ENCODE measurements at places on chromosomes 13 and 19.

DNA sequence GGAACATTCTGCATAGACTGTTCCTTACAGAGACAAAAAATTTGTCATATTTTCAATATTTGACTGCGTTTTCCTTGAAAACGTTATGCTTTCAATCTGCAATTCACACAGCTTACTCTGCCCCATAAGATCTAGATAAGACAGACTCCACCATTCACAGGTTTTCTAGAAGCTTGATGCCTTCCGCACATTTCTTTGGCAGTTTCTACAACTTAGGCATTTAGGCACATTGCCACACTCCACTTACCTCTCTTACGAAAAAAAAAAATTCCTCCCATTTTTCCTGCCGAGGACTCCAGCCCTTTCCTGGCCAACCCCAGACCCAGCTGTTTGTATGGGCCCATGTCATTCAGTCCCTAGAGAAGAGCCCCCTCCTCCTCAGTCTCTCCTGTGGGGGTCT, 11.2 kb downstream of the ATP12A start:
- DNase-seq: no peak

- DNase-seq: no peak
Measured at GRCh38 chr19:2392366-2392765, 32.3 kb downstream of the TMPRSS9 start.

DNA sequence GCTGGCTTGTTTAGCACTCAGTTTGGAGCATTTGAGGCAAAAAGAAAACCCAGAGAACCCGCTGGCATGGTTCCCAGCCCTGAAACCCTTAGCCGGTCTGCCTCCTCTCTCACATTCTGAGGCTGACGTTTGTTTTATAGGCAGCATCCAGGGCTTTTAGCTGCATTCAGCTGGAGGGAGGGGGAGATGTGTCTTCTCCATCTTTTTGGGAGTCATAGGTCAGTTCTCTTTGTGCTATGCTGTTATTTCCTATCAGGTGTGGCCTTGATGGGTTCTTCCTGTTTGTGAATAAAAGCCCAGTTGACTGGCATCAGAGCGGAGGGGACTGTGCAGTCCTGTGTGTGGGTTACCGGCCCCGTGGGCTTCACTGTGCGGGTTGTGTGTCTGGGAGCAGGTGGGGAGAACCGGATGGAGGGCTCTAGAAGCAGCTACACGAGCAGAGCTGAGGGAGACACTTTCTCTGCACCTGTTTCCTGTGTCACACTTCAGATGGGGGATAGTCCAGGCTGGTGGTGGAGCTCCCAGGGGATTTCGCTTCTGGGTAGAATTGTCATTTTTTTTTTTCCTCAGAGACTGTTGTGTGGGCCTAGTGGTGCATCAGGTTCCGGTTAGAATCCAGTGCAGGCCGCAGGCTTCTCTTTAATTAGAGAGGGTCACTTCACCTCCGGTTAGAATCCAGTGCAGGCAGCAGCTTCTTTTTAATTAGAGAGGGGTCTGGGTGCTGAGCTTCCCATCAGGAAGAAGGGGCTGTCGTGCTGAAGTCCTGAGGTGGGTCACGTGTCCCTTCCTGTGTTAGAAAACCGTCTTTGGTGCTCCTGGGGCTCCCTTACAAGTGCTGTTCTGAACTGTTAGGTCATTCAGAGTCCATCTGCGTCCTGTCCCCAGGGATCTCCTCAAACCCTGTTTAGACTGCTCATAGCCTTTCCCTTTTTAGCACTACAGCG, 69.6 kb downstream of the ARHGEF7 start:
- no peak for DNase-seq

GRCh38 chr13:72850959-72851677, 69.2 kb downstream of the PIBF1 start:
- no peak for DNase-seq

All from COLO829 (cell line).